ENCODE measurements at places on chromosomes 3 and 15. TPM values are rescaled to one million over a fixed set of nuclear protein-coding genes. Genes with fewer than 3 reads are reported as not detected.

Gene ZNF501
- 5.3 TPM for total RNA-seq

Gene MYRIP
- 0.48 TPM for total RNA-seq

Gene COMMD2
- 57.6 TPM for total RNA-seq

DNA sequence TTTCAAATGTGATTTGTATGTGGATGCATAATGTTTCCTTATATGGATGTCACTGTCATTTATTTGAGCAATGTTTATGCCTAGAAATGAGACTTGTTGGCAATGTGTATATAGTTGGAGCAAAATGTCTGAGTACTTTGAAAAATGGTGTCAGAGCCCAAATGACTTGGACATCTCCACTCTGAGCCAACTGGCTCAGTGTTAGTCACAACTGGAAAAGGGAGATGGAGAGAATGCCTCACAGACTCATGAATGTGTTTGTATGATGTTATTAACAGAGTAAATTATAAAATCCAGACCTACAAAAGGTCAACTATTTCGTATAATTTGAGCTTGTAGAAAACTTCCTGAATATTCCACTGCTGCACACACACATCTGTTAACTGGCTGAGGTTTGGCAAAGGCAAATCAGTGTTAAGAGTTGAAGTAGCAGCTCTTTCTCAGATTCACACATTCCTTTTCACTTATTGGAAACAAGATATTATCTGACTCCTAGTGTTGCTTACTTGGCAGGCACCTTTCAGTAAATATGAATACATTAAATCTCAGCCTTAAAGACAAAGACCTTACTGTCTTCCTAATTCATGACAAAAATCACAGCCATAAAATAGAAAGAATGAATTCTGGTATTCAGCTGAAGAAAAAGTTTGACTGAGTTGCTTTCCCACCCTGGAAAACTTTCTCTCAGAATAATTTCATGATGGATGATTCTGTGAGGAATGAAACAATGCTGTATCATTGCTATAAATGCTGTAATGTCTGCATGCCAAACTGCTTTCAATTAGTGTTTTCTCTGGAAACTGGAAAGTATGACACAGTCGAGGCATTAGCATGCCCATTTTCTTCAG is 27.0 kb downstream of the ADIPOQ start:
- H3K4me1 ChIP-seq, result no peaks in the 10 kb centered on the region
- H3K4me3 ChIP-seq, result no peak overlapping the region
- H3K27me3 ChIP-seq, result no peaks in the 10 kb centered on the region

- no peak overlapping the region for H3K4me3 ChIP-seq
- H3K27ac ChIP-seq, result no peak overlapping the region
- DNase-seq, result no peak
- no peaks in the 10 kb centered on the region for H3K27me3 ChIP-seq
Observed at GRCh38 chr3:73214846-73215245, 153.4 kb downstream of the EBLN2 start.

DNA sequence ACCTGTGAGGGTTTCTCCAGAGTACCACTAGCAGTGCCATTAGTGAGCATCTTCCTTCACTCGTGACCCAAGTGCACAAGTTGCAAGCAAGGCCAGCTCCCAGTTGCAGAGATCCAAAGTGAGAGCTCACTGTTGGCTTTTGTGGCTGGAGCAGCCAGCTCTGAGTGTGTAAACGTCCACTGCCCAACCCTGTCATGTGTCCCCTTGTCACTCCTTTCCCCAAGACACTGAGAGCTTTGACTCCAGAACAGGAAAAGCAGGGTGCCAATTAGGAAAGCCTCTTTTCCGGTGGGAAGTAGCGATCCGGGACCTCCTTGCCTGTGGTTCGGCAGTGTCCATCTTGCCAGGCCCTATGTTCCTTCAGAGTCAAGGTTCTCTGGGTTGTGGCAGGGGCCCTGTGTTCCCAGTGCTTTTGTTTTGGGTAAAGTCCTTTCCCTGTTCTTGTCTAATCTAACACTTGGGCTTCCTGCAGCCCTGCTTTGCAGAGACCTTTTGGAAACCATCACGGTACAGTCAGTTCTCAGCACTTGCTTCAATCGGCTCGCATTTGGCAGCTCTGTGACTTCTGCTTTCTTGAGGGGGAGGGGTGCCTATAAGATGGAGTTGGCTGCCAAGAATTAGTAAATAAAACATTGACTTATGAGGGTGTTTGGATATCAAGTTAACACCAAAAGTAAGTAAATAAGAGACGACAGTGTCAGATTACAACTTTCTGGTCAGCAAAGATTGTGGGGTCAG is 90.5 kb downstream of the DNASE1L3 start:
- no peak overlapping the region for H3K27ac ChIP-seq
- peaks cover 13% of the 10 kb centered on the region for H3K4me1 ChIP-seq
- H3K4me3 ChIP-seq, result no peak overlapping the region
- peaks cover 3% of the 10 kb centered on the region for H3K36me3 ChIP-seq
- DNase-seq, result no peak

DNA sequence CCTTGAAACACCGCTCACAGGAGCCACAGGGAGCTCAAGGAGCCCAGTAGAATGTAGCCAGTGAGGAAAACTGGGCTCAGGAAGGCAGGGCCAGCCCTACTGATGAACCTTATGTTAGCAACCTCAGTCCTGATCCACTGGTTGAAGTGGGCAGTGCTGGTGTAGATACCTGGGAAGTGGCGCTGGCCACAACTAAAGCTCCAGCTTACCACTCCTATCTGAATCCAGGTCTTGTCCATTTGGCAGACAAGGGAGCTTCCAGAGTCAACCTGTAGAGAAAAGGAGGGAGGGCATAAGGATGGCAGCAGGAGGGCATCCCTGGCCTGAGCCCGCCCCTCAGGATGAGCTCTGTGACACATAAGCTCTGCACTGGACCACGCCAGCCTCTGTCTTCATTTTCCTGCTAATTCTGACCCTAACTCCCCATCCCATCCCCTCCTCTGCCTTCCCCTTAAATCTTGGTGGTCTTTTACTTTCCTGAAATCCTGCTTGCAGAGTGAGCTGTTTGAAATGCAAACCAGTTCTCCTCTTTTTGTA is 2.1 kb upstream of the PRSS50 start:
- H3K36me3 ChIP-seq, result no peaks in the 10 kb centered on the region
- H3K4me1 ChIP-seq, result no peaks in the 10 kb centered on the region
- H3K27ac ChIP-seq, result no peak overlapping the region

DNA sequence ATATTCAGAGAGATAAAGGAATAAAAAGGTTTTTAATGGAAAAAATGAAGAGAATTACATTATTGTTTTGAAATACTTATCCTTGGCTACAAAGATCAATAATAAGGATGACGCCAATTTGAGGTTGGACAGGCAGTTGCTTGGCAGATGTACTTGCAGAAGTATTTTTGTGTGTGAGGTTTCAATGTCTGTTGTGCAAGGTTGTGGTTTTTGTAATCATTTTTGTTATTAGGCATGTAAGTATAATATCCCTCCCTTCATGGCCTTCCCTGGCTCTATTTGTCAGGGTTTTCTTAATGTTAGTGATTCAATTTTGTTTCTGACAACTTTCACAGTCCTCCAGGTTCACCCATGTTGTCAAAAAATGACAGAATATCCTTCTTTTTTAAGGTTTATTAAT is 105.9 kb downstream of the OTOL1 start:
- no peaks in the 10 kb centered on the region for H3K27me3 ChIP-seq
- no peak for DNase-seq
- H3K27ac ChIP-seq, result no peak overlapping the region
- H3K36me3 ChIP-seq, result no peaks in the 10 kb centered on the region
- H3K4me1 ChIP-seq, result no peaks in the 10 kb centered on the region

DNA sequence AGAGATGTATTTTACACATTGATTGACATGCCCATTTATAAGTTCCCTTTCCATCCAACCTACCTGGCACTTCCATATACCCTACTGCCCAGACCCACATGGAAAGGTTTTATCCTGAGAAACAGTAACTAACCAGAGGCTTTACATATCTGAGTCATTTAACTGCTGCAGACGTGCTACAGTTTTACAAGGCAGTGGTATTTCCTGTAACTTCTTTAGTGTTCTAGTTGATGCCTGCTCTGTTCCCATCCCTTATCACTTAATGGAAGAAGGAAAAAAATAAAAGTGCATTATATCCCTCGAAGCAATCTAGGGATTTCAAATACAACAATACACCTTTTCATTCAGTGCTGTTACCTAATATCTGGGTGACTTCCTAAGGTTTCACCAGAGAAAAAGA is 107.1 kb downstream of the TMCO5A start:
- H3K27ac ChIP-seq, result no peak overlapping the region
- DNase-seq, result no peak

GRCh38 chr3:192675958-192676649 is 51.2 kb downstream of the FGF12 start:
- H3K4me1 ChIP-seq, result no peaks in the 10 kb centered on the region
- no peak overlapping the region for H3K4me3 ChIP-seq
- no peak overlapping the region for H3K27ac ChIP-seq
- DNase-seq, result no peak

DNA sequence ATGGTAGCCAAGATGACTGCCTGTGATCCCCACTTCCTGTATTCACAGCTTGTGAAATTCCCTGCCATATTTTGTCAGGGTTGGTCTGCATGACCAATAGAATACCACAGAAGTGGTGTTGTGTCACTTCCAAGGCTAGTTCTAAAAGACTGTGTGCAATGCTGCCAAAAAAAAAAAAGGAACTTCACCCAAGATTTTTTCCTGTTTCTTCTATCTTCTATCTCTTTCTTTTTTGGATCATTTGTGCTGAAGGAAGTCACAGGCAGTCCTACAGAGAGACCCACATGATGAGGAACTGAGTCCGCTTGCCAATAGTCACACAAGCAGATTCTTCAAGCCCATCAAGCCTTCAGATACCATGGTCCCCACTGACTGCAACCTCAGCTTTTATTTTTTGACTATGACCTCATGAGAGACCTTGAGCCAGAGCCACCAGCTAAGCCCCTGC is 18.1 kb upstream of the RAF1 start:
- H3K27ac ChIP-seq, result no peak overlapping the region
- no peak for DNase-seq
- H3K4me1 ChIP-seq, result peaks cover 8% of the 10 kb centered on the region
- H3K36me3 ChIP-seq, result no peaks in the 10 kb centered on the region
- no peaks in the 10 kb centered on the region for H3K27me3 ChIP-seq
- no peak overlapping the region for H3K4me3 ChIP-seq

DNA sequence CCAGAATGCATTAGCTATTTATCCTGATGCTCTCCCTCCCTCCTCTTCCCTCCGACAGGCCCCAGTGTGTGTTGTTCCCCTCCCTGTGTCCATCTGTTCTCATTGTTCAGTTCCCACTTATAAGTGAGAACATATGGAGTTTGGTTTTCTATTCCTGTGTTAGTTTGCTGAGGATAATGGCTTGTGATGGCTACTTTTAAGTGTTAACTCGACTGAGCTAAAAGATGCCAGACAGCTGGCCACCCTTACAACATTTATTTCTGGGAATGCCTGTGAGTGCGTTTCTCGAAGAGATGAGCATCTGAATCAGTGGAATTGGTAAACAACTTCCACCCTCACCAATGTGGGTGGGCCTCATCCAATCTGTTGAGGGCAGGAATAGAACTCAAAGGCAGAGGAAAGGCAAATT is 24.7 kb upstream of the TM2D3 start:
- no peak overlapping the region for H3K27ac ChIP-seq
- no peak for DNase-seq
- H3K4me3 ChIP-seq, result no peak overlapping the region
- peaks cover 31% of the 10 kb centered on the region for H3K36me3 ChIP-seq
- H3K4me1 ChIP-seq, result peaks cover 6% of the 10 kb centered on the region

DNA sequence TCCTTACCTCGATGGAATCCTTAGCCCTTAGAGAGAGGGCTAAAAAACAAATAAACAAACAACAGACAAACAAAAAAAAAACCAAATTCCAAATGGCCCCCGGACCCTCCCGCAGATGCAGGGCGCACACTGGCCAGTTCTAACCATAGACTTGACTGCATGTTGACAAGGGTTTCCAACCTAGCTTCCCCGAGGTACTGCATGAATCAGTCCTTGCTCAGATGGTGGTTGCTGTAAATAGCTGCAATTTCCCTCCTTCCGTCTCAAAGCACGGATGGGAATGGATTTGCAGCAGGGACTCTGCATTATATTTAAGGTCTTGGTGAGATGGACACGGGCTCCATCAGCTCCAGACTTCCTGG is 162.8 kb downstream of the CD47 start:
- H3K4me3 ChIP-seq, result peak overlapping the region; percentile 94
- peaks cover 24% of the 10 kb centered on the region for H3K4me1 ChIP-seq
- no peak for DNase-seq
- no peaks in the 10 kb centered on the region for H3K36me3 ChIP-seq
- H3K27ac ChIP-seq, result peak overlapping the region; percentile 65
- H3K27me3 ChIP-seq, result peaks cover 12% of the 10 kb centered on the region

DNA sequence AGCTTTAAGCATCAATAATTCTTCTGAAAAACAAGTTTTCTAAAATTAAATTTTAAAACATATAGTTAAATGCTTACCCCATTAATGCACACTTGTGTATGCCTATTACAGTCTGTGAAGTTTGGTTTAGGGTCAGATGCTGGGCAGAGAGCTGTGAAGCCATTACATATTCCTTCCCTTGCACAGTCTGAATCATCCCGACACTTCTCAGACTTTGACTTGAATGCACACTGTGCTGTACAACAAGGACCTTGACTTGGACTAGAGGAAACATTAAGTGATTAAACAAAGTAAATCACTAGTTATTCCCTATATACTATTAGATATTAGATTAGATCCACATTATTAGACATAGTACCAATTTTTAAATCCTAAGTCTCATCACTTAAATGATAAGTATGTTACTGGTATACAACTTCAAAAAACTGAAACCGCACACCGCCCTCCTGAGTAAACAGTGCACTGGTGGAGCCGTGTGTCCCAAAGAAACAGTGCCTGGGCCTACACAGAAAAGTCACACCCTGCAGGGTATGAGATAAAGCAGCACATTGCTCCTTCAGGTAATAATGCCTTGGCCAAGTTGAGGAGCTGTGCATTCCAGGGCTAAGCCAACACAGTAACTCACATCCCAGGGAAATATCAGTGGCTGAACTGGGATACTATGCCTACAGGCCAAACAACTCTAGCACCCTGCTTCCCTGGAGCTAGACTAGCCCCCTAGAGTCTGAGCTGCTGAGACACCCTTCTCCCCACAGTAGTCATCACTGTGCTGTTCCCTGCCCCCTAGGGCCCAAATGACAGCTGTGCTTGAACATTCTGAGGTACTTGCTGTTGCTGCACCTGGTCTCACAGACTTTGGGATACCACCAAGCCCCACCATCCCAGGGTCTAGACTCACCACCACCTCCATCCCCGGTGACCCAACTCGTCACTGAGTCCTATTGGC is 137.5 kb downstream of the ADAM10 start:
- peaks cover 49% of the 10 kb centered on the region for H3K36me3 ChIP-seq
- H3K27me3 ChIP-seq, result no peaks in the 10 kb centered on the region
- H3K4me1 ChIP-seq, result no peaks in the 10 kb centered on the region
- no peak overlapping the region for H3K4me3 ChIP-seq
- no peak overlapping the region for H3K27ac ChIP-seq

GRCh38 chr3:115855911-115856310 is 232.6 kb downstream of the GAP43 start:
- H3K4me1 ChIP-seq, result peaks cover 7% of the 10 kb centered on the region
- H3K27ac ChIP-seq, result no peak overlapping the region
- H3K27me3 ChIP-seq, result no peaks in the 10 kb centered on the region
- peaks cover 5% of the 10 kb centered on the region for H3K36me3 ChIP-seq
- DNase-seq, result no peak

All from neural crest cell (in vitro differentiated cells).